ENCODE measurements at places on chromosomes 7 and 10.

- no peak for DNase-seq
Measured at GRCh38 chr10:30387646-30388243, 38.7 kb upstream of the MTPAP start.

GRCh38 chr10:99537989-99538917 is 5.5 kb downstream of the NKX2-3 start:
- DNase-seq, result no peak

GRCh38 chr10:24127516-24127915 is 81.4 kb upstream of the KIAA1217 start:
- DNase-seq, result no peak

DNA sequence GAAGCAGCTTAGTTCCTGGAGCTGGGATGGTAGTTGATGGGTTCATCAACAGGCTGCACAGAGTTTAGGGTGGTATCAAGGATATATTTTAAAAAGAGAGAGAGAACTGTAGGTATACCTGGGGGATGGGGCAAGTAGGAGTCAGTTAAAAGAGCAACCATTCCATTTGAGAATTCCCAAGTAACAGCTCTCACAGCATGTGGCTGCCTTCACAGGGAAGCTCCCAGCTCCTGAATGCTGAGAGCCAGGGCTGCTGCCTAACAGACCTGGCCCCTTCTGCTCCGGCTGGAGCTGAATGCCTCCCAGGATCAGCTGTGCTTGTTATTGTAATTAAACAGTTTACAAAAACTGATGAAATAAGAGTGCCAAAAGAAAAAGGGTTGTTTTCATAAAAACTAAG is 58.8 kb upstream of the GPR26 start:
- DNase-seq, result no peak
